ENCODE measurements at places on chromosomes 16 and 17. TPM values are rescaled to one million over a fixed set of nuclear protein-coding genes. Genes with fewer than 3 reads are reported as not detected.

Gene PDE6G
- total RNA-seq = not detected

Gene CSH2
- 0.57 TPM for total RNA-seq

DNA sequence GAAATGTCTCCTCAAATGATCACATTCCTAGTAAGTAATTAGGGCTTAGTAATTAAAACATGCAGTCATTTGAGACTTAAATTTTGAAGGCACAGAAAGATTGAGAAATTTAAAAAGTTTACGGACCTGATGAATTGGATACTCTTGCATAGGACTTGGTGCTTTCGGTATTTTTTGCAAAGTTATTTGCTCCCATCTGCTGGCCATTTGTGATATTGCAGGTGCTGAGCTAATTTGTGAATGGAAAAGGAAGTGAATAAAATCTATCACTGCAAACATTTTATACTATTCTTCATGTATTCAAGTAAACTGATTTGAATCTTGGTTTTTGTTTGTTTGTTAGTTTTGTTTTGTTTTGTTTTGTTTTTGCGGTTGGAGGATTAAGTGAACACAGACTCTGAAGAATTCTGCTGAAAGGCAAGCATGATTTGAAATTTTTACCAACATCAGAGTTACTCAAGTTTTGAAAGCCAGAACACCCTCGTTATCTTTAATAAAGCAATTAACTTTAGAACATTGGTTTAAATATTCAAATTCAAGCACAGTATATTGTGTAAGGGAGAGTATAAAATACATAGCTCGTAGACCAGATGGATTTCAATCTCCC is 689.5 kb upstream of the RBFOX1 start:
- ATAC-seq = no peak

GRCh38 chr16:27245276-27246172 is 23.0 kb downstream of the NSMCE1 start:
- ATAC-seq = no peak

GRCh38 chr16:81041696-81042095 is 6.1 kb downstream of the ATMIN start:
- no peak for ATAC-seq

DNA sequence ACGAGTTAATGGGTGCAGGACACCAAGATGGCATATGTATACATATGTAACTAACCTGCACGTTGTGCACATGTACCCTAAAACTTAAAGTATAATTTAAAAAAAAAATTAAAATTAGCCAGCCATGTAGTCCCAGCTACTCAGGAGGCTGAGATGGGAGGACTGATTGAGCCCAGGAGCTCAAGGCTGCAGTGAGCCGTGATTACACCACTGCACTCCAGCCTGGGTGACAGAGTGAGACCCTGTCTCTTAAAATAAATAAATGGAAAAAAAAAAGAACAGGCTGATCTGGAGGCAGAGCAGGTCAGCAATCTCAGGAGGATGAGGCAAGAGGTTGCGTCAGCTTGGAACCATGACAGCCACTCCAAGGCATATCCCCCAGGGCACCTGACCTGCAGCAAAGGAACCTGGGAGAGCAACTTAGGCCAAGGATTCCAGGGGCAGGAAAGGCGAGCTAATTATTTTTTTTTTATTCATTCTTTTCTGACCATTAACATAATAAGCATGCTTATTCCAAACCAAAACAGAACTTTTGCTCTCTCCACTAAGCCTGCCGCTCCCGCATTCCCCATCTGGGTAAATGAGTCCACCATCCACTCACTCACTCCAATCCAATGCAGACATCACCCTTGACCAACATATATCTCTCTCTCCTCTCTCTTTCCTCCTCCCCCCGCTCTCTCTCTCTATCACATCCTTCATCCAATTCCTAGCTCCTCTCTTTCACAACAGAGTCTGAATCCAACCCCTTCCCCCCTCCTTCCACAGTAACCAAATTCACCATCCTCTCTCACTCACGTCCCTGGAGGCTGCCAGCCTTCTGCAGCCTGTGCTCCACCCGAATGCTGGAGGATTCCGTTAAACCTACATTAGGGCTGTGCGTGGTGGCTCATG is 47.7 kb downstream of the TK2 start:
- ATAC-seq = peak; percentile 47

Data from motor neuron (in vitro differentiated cells).